Aorta (tissue), 5 donors: ENCODE measurements at places on chromosomes 7 and 10.
A peak's percentile ranks its signal among the peaks of the same experiment; 100 is the strongest.

- no peak for DNase-seq
Observed at GRCh38 chr7:156386097-156386496, 254.5 kb upstream of the RNF32 start.

DNA sequence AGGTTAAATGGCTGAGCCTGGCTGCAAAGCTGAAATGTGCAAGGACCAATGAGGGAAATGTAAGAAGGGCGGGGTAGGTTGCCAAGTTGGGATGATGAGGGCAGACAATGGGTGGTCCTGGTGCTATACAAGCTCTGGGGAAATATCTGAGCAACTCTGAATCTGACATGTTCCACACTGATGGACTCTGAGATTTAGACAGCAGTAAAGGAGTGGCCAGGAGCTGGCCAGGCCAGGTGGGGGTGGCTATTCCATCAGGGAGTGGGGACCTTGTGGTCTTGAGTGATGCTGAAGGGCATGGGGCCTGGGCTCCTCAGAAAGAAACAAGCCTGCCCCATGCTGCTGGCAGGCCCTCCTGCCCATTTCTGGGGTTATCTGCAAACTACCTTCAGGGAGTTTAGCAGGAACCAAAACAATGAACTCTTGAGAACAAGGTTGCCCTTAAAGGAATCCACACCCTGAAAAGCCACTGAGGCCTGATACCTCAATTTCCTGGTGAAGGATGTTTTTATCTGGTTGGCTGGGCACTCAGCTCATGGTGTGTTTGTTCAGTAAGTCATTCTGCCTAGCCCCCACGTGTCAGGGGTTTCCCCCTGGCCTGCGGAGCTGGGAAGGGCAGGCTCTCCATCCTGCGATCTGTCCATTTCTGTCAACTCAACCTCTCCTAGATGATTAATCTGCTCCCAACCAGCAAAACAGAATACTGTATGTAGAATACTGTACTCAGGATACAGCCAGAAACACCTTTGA lies 143.3 kb upstream of the TNS3 start:
- no peak for DNase-seq

DNA sequence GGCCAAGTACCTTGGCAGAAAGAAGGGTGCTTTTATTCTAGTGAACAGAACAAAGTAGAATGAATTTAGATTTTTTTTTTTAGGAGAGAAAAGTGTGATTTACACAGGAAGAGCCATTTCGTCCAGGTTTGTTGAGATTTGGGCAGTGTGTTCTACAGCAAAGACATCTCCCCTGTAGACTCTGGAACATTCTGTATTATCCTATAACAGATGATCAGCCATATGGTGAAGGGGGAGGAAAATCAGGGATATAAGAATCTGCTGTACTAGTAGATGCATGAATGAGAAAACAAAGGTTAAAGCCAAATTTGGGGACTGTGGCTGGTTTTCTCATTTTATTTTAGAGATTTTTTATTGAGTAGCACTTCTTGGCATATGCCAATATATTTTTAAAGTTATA lies 453.7 kb upstream of the LRRTM3 start:
- no peak for DNase-seq

- peak; percentile 58 for DNase-seq
Observed at GRCh38 chr7:103065667-103066066, 8.9 kb downstream of the FBXL13 start.

DNA sequence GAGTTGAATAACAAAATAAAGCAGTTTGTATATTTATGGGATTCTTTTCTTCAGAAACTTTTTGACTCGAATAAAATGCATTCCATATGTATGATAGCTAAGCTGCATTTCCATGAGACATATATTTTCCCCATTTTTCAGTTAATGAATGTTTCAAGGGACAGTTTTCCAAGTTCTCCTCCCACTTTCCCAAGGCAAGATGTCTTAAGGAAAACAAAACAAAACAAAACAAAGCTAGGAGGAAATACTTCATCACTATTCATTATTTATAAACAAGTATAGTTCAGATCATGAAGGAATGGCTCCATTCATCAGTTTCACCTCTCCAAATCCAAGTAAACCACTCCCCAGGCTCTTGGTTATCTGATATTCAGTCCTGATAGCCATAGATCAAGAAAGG lies 261.0 kb downstream of the WDR11 start:
- DNase-seq, result no peak

DNA sequence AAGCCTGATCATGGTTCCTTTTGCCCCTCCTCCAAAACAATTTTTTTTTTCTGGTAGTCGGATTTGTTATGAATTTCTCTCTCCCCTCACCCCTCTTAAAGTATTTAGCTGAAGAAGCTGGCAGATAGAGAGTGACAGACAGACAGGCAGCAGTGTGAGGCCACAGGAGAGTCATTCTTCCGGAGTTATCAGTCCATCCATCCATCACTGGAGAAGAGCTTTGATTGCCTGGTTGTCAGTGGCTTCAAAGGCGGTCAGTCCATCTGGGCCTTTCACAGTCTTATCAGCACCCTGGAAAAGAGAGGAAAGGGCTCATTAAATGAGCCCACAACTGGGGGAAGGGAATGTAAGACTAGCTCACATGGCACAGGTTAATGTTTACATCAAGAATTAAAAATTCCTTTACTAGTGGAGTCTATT lies 47.4 kb downstream of the MTPN start:
- DNase-seq, result no peak
